ENCODE measurements at places on chromosomes 13 and 19. TPM values are rescaled to one million over a fixed set of nuclear protein-coding genes. Genes with fewer than 3 reads are reported as not detected.
A peak's percentile ranks its signal among the peaks of the same experiment; 100 is the strongest.

DNA sequence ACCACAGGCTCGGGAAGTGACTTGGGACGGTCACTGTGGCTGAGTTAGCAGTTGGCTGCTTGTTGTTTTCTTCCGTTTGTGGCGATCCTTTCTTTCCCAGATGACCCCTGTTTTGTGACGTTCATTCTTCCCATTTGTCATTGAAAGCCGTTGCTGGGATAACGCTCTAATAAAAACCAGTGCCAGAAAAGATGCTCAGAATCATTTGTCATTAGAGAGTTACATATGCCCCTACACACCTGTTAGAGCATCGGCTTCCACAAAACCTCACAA lies 39.3 kb upstream of the MCF2L start:
- no peak for DNase-seq

DNA sequence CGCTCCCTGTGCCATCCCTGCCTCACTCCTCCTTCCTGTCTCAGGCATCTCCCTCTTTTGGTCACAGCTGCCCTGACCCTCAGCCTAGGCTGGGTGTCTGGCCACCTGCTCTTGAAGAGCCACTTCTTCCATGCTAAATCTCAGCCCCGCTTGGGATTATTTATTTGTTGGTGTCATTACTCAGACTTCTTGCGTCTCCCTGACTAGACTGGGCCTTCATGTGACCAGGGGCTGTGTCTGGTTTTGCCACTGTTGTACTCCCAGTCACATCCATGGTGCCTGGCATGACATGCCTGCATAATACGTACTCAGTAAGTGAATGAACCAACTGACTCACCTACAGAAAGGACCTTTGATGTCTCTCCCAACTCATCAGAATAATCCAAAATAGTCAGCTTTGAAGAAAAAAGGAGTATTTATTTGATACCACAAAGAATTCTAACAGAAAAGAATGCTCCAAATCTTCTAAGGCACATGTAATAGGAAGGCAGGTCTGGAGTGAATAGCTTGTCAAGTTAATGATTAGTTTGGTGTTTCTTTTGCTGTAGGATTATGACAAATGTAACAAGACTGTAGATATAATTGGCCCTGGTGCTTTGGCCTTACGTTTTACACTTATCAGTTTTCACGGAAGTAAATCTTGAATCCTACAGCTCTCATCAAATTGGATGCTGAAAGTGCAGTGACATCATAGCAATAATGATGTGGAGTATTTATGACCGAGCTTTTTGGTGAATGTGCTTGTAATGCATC lies 84.0 kb downstream of the ALOX5AP start:
- DNase-seq = no peak

GRCh38 chr13:44388427-44389059 lies 14.9 kb downstream of the SERP2 start:
- DNase-seq = peak; percentile 74

GRCh38 chr19:35797663-35798062 lies 15.0 kb downstream of the PRODH2 start:
- no peak for DNase-seq

DNA sequence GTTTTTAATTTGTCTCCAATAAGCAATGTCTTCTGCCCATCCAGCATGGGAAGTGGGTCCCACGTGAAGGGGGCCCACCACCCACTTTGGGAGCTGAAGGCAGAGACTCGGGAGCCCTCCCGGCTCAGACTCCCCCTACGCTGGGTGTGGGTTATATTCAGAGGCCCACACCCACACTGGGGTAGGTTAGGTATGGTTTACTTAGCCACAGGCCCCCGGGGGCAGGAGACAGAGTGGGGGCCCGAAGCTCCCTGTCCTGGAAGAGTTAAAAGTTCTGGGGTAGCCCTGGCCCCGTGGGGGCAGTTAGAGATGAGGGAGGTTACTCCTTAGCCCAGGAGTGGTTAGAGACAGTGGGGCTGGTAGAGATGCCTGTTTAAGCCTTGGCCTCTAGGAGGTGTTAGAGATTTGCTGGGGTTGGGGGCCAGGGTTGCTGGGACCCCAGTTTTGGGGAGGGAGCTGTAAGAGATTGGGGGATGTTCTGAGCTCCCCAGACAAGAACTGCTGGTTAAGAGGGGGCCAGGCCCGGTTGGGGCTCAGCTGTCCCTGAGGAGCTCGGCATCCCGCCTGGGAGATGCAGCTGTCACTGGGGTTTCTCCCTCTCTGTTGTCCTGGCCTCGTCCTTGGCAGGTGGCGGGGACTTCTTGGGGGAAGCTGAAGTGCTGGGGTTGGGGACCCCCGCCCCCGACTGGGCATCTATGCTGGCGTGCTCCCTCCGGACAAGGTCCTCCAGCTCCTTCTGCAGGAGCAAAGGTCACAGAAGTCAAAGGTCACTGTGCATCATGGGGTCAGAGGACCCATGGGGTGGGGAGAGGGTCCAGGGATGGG lies 712 bp upstream of the RINL start:
- no peak for DNase-seq

DNA sequence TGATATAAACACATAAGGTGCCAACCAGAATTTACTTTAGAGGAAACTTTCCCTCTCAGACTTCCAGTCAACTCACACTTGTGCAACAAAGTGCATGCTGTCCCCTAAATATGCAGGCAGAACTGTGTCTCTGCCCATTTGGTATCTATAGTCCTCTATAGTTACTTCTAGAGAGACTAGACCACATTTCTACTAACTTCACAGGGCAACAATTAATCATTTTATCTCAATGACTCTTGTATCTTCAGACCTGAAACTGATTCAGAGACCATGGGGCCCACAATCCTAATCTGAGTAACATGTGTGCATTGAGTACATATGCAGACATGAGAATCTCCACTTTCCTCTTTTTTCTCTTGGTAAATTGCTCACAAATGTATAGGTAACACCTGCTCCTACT lies 158.1 kb downstream of the ZNF486 start:
- DNase-seq = no peak

Gene RNF17
- total RNA-seq = not detected

Gene CGB8
- total RNA-seq = not detected

Gene CNFN
- total RNA-seq = 502 TPM

Gene C19orf67
- not detected for total RNA-seq

Gene UBAC2
- total RNA-seq = 94.8 TPM

Gene HRC
- total RNA-seq = 4.0 TPM

Gene TMEM161A
- 30.1 TPM for total RNA-seq

Measured in lower leg skin (tissue), 4 donors.